AG10803 (cell line): ENCODE measurements at places on chromosomes 7 and 10.

DNA sequence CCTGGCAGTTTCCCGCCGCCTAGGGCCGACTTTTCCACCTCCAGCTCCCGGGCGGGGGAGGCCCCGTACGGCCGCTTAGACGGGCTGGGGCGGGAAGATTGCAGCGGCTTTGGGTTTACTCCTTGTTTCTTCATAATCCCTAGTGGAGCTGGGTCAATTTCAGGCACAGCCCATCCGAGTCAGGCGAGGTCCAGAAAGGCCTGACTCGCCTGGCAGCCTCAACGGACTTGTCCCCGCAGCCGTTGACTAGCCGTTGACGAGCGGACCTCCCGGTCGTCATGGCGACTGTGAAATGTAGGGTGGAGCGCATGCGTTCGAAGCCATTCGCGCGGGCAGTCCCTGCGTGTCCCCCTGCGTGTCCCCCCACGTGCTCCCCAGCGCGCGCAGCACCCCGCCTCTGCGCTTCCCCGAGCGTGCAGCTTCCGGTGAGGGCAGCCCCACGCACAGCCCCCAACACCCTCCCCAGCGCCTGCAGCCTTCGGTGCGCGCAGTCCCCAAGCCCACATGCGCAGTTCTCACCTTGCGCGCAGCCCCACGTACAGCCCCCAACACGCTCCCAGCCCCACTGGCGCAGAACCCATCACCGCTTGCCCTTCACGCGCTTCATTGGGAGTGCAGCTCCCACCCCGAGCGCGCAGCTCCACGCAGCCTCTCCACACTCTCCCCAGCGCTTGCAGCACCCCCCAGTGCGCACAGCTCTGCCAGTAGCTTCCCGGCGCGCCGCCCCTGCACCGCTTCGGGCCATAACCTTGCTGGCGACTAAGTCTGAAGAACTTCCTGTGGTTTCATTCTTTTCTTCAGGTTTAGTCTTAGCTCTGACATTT lies 67.8 kb downstream of the TBX20 start:
- DNase-seq, result peak; percentile 13

GRCh38 chr10:34413756-34414587 lies 401.1 kb downstream of the PARD3 start:
- DNase-seq, result no peak

- peak; percentile 76 for DNase-seq
Measured at GRCh38 chr10:119217991-119218490, 10.7 kb downstream of the GRK5 start.

- DNase-seq, result no peak
Measured at GRCh38 chr10:75688506-75689300, 257.3 kb downstream of the LRMDA start.

DNA sequence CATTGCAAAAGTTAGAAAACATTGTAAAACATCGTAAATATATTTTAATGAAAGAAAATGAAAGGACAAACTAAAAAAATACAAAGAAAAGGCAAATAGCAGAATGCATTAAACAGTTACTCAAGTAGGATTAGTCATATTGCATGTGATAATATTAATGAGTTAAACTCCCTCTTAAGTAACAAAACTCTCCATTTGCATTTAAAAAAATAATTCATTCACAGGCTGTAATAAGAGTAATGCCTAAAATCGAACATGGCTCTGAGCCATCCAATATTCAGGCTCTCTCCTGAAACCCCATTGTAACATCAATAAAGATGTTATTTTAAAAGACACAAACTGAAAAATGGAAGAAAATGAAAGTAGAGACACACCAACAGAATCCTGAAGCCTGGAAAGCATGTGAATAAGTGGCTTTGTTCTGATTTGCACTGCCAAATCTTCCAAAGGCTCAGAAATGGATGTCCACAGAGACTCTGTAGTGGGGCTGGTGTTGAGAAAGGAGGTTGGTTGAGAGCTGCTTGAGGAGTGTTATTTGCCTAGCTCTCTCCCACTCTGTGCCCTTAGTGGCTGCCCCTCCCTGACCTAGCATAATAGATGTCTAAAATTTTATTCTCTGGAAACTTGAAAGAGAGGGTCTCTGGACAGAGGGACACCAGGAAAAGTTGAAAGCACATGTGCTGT lies 268.3 kb upstream of the MEOX2 start:
- no peak for DNase-seq

GRCh38 chr10:70680899-70681730 lies 8.8 kb downstream of the ADAMTS14 start:
- no peak for DNase-seq

- DNase-seq, result no peak
Measured at GRCh38 chr7:157973971-157974677, 613.5 kb downstream of the PTPRN2 start.

DNA sequence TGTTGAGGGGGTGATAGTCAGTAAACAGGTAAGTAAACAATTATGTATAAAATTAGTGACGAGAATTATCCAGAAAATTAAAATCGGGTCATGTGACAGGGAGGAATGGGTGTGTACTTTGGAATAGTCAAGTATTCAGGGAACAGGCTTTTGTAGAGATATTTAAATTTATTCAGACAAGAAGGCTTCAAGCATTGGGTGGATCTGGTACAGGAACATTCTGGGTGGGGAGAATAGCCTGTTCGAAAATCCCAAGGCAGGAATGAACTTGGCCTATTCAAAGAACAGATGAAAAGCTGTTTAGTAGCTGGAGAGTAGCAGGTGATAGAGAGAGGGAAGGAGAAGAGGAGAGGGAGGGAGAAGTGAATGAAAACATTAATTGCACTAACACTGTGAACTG lies 448.9 kb upstream of the FZD8 start:
- no peak for DNase-seq

DNA sequence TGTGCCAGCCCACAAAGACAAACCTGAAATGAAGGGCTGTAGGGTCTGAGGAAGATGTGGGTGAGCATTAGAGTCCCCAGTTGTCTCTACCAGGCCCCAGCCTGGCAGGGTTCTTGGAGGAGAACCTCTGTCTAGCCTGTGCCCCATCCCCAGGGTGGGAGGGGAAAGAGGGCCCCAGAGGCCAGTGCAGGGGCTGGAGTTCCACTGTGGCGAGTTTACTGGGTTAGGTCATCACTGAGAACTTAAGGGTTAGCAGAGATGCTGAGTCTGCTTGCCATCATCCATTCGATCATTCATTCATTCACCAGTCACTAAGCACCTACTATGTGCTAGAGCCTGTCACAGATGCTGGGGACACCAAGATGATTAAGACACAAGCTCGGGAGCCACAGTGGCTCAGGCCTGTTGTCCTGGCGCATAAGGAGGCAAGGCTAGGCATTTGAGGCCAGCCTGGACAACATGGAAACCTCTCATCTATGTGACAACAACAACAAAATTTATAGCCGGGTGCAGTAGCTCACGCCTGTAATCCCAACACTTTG lies 2.6 kb downstream of the ANKRD2 start:
- peak; percentile 5 for DNase-seq

- DNase-seq, result no peak
Measured at GRCh38 chr7:22357311-22358175, 589 bp upstream of the RAPGEF5 start.

GRCh38 chr10:132836832-132837540 lies 51.0 kb upstream of the NKX6-2 start:
- peak; percentile 15 for DNase-seq

- no peak for DNase-seq
Measured at GRCh38 chr7:128407751-128408708, 1.8 kb downstream of the IMPDH1 start.

GRCh38 chr10:17669185-17669872 lies 25.4 kb downstream of the STAM start:
- peak; percentile 38 for DNase-seq
